ENCODE measurements at places on chromosomes 7 and 10. TPM values are rescaled to one million over a fixed set of nuclear protein-coding genes. Genes with fewer than 3 reads are reported as not detected.

Gene SPACDR
- 0.33 TPM for total RNA-seq

Gene RBM20
- 0.29 TPM for total RNA-seq

DNA sequence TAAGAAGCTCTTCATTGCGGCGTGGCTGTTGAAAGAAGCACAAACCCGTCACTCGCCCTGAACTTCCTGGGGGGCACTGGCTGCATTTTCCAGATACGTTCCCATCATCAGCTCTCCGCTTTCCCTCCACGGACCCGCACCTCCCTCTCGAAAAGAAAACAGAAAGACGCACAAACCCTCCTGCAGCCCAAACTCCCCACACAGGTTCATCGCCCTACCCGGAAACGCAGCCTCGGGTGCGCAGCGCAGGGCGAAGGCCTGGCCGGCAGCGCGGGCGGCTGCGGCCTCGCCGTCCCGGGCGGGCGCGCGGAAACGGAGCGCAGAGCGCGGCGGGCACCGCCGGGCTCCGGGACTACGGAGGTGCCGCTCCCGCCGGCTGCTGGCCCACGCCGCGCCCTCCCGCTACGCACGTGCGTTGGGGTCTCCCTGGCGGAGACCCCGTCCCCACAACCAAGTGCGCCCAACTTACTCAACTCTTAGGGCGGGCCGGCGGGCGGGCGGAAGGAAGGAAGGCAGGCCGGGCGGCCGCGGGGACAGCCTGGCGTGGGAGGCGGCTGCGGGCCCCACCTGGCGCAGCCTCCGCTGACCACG, 822 bp downstream of the ZNF800 start:
- H3K27ac ChIP-seq = no peak overlapping the region
- H3K27me3 ChIP-seq = peaks cover 5% of the 10 kb centered on the region
- no peaks in the 10 kb centered on the region for H3K4me1 ChIP-seq
- DNase-seq = peak; percentile 56

GRCh38 chr7:36884910-36885309, 160.6 kb upstream of the AOAH start:
- no peaks in the 10 kb centered on the region for H3K27me3 ChIP-seq
- DNase-seq = no peak
- no peak overlapping the region for H3K27ac ChIP-seq
- H3K36me3 ChIP-seq = no peaks in the 10 kb centered on the region

DNA sequence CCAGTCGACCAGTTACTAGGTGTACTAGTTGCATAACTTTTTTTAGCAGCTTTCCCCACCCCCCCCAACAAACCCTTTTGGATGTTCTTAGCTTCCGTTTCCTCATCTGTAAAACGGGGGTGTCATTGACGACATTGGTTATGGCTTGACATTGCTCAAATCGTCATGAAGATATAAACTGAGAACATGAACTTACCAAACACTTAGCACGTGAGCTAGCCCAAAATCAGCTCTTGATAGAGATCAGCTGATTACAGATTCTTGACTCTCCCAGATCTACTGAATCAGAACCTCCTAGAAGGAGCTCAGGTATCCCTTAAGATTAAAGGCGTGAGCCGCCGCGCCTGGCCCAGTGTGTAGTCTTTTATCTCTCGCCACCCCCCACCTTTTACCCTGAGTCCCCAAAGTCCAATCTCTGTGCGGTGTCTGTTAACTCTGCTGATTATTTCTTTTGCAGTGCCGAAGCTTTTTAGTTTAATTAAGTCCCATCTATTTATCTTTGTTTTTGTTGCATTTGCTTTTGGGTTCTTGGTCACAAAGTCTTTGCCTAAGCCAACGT, 1.0 kb upstream of the GNA12 start:
- H3K27me3 ChIP-seq = no peaks in the 10 kb centered on the region
- peaks cover 3% of the 10 kb centered on the region for H3K4me1 ChIP-seq
- no peak for DNase-seq

All from H1 (cell line).